Head of caudate nucleus (tissue), 42 donors: ENCODE measurements at places on chromosomes 5 and 9.

GRCh38 chr5:123438902-123439301, 15.7 kb upstream of the CEP120 start:
- DNase-seq, result no peak

DNA sequence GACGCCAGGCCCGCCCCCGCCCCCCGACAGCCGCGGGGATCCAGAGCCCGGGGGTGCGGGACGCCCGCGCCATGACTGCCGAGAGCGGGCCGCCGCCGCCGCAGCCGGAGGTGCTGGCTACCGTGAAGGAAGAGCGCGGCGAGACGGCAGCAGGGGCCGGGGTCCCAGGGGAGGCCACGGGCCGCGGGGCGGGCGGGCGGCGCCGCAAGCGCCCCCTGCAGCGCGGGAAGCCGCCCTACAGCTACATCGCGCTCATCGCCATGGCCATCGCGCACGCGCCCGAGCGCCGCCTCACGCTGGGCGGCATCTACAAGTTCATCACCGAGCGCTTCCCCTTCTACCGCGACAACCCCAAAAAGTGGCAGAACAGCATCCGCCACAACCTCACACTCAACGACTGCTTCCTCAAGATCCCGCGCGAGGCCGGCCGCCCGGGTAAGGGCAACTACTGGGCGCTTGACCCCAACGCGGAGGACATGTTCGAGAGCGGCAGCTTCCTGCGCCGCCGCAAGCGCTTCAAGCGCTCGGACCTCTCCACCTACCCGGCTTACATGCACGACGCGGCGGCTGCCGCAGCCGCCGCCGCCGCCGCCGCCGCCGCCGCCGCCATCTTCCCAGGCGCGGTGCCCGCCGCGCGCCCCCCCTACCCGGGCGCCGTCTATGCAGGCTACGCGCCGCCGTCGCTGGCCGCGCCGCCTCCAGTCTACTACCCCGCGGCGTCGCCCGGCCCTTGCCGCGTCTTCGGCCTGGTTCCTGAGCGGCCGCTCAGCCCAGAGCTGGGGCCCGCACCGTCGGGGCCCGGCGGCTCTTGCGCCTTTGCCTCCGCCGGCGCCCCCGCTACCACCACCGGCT, 1.0 kb downstream of the FOXE1 start:
- DNase-seq, result no peak

DNA sequence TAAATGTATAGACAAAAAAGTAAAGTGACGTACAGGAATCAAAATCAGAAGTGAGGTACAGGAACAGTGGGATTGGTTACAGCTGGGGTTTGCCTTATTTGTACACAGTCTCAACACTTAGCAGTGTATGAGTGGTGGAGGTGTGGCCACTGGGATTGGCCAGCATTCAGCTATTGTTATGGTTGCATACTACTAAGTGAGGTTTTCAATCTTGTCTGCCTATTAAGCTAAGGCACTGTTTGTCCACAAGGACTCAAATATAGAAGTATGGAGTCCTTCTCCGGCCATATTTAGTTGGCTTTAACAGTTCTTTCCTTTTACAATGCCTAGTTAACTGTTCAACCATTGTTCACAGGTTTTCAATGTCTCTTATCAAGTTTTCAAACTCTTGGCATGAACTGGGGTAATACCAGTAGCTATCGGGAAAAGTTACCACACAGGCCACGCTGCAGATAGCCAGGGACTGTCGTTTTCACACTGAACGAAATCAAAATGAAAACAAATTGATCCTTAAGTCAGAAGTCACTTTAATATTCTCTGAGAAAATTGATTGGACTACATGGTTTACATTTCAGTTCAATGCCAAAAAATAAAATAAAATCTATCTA, 176.0 kb upstream of the FREM1 start:
- DNase-seq, result no peak

DNA sequence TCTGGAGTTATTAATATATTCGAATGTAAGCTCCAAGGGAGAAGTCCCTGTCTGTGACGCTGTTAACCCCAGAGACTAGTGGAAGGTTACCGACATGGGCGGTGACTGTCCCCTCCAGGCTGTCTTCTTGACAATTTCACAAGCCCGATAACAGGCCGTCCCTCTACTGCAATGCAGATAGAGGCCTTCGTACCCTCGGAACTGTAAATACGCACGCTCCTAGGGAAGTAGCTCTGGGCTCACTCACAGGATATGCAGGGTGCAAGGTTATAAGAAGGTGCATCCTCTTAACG, 680 bp upstream of the RFK start:
- DNase-seq, result no peak

DNA sequence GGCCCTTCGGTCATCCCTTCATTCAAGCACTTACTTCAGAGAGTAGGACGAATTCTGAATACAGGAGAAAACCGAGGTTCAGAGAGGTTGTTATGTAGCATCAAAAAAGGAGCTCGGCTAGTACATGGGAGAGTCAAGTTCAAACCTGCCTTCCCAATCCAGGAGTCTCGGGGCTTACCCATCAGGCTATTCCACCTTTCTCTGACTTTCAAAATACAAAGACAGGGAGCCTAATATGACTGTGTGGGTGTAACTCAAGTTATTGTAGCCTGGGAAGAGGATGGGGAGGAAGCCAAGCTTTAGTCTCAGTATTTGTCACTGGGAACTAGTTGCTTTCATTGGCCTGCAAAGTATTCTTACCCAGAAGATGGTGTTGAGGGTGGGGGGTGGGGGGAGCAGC, 274.8 kb upstream of the PANK3 start:
- no peak for DNase-seq

GRCh38 chr5:35861718-35862117, 5.0 kb downstream of the IL7R start:
- DNase-seq, result no peak

DNA sequence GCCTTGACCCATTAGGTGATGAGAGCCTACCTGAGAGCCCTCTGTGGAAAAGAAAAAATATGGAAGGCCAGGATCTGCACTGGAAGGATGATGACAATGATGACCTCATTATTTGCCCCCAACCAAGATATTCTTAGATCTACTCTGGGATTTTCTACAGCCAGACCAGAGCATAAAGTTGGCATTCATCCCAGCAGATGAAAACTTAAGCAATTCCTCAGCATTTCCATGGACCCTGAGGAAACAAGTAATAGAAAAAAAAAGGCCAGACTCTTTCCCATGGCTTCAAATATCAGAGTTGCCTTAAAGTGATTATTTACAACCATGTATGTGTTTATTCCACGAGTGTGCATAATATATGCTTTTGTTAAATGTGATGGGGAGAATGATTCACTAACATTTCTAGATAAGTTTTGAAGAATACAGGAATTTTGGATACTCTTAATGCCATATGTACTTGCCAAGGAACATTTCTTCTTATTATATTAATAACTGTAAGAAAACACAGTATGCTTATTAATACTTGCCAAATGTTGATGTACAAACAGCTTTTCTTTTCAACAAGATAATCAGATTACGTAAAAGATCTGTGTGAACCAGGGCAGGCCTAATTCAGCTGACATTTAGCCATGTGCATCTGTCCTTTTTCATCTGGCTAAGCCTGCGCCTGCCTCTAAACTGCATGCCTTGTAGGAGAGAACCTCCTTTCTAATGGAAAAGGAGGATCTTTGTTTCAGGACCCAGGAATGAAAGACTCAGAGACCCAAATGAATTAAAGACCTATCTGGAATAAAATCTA, 94.8 kb downstream of the ARRDC3 start:
- no peak for DNase-seq

DNA sequence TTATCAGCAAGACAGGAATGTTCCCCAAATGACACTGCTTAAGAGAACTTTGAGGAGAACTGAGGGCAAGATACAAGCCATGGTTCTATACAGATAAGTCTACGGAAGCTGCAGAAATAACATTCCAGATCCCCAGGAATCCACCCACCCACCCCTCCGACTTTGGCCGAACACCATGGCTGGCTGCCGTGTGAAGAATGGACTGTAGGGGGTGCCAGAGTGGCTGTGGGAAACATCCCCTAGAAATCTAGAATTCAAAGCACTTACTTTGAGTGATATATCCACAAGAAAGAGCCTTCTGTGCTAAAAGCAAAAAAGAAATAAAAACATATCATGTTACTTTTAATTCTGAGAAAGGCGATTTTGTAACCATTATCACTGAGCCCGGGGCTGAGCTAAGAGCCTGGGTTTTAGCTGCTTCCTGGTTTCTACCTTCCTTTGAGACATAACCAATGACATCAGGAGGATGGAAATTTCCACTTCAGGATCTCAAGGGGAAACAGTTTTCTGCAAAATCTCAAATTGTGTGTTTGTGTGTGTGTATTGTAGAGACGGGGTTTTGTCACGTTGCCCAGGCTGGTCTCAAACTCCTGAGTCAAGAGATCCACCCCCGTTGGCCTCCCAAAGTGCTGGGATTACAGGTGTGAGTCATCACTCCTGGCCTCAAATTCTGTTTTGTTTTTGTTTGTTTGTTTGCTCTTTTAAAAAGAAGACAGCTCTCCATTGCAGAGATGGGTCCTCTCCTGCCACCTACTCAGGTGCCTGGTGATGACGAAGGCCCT, 36.4 kb downstream of the GGTA1 start:
- peak; percentile 25 for DNase-seq

DNA sequence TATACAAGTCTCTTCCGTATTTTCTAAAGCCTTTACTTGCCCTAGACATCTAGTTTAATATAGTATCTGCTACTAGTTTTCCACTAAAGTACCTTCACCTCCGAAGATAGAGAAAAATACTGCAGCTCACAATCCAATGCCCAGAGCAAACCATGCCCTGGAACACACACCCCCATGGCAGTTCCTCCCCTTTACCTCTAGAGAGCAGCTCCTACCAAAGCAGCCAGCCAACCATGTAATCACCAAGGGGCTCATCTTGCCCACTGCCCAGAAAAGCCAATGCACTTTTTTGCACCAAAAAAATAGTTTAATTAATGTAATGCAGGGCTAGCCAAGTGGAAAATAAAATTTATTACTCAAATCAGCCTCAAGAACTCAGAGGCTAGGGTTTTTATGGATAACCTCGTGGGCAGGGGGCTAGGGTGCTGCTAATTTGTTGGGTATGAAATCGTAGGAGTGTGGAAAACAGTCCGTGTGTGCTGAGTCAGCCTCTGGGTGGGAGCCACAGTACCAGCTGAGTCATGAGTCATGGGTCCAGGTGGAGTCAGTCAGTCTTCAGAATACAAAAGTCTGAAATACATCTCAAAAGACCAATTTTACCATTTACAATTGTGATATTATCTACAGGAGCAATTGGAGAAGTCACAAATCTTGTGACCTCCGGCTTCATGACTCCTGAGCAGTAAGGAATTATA, 120.1 kb upstream of the ACO1 start:
- DNase-seq, result no peak

- DNase-seq, result no peak
Observed at GRCh38 chr5:86411596-86411995, 206.1 kb upstream of the COX7C start.

DNA sequence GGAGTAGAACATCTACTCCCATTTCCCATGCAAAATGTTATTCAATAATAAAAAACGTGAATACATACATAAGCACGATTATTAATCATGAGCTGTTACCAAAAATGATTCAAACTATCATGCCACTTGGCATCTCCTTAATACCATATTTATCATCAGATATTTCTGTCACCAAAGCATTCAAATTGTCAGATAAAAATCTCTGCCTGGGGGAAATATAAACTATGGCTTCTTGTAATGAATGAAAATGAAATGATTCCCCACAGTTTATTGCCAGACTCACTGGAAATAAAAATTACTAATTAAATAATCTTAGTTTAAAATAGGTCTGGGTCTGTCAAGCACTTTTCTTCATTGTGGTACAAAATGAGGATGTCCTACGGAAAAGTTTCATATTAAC, 265.4 kb downstream of the EDIL3 start:
- DNase-seq, result no peak

DNA sequence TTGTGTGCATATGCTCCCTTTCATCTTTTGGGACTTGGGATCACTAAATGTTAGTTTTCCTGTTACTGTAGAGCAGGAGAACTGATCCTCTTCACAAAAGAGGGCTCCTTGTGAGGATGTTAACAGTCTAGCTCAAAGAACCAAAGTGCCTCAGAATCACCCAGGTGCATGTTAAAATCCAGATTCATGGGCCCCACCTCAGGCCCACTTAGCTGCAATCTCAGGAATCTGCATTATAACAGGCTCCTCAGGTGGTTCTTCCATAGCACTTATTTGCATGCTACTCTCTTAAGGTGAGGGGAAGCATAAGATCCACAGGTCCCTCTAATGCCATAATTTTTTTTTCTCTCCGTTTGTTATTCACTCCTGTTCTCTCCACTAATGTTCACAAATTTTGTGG, 14.8 kb upstream of the MEF2C start:
- no peak for DNase-seq

DNA sequence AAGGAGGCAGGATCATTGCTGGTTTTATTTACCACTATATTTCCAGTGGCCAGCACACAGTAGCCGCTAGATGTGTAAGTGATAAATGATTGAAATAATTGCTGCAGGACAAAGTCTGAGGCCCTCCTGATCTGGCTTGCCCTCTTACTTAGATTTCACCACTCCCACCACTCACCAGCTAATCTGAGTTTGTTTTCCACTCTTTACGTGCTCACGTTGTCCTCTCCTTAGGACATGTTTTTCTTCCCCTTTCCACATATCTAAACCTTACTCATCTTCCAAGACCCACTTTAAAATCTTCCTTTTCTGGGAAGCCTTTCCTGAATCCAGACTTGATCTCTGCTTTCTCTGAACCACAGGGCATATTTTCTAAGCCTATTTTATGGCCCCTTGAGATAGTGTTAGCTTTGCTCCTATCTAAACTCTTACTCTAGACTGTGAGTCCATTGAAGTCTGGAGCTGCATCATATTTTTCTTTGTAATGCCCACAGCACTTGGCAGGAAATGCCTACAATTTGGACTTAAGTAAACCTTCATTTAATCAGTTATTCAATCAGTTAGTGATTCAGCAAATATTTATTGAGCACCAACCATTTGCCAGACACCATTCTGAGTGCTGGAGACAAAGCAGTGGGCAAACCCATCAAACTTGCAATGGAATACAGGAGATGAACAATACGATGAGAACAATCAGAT, 2.4 kb downstream of the TLR4 start:
- no peak for DNase-seq

DNA sequence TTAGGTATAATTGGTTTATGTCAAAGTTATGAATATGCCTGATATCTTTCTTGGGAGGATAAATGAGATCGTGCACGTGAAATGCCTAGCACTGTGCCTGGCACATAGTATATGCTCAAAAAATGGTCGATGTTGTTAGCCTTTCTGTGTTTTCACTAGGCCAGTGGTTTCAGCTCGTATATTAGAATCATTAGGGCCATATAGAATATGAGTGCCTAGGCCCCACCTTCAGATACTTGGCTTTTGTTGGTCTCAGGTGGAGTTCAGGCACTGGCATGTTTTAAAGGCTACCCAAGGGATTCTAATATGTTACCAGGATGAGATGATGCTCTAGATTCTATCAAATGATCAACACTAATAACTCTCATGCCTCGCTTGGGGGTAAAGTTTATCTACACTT, 56.8 kb downstream of the ELL2 start:
- no peak for DNase-seq

DNA sequence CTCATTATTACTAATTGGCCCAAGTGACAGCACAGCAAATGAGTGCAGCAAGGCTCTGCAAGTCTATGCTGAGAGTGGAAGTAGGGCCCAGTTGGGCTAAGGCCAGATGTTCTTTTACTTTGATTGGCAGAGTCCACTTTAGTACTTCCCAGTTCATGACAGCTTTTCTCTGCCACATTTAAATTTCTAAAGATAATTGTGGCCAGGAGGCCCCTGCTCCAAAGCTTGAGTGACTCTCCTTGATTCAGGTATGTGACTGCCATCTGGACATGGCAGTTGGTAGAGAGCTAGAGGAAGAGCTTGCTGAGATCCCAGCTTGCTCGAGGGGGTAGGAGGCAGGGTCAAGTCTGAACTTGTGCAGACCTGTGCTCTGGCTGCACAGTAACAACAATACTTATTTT, 154.1 kb downstream of the CARTPT start:
- no peak for DNase-seq
